ENCODE measurements at places on chromosomes 12 and 14.

DNA sequence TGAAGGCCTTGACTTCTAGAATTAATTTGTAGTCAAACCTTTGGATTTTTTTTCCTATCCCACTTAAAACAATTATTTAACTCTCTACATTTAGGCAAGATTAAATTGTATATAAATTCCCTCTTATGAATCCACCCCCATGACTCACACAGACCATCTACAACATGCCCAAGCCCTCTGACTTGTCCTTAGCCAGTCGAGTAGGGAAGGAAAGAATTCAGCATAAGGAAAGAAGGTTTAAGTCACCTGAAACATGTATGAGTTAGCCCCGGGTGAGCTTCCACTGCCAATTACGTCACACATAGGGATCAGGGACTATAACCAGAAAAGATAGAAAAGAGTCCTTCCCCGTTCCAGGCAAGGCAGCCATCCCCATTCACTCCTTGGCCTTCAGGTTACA, 14.9 kb upstream of the RESF1 start:
- no peak for DNase-seq

DNA sequence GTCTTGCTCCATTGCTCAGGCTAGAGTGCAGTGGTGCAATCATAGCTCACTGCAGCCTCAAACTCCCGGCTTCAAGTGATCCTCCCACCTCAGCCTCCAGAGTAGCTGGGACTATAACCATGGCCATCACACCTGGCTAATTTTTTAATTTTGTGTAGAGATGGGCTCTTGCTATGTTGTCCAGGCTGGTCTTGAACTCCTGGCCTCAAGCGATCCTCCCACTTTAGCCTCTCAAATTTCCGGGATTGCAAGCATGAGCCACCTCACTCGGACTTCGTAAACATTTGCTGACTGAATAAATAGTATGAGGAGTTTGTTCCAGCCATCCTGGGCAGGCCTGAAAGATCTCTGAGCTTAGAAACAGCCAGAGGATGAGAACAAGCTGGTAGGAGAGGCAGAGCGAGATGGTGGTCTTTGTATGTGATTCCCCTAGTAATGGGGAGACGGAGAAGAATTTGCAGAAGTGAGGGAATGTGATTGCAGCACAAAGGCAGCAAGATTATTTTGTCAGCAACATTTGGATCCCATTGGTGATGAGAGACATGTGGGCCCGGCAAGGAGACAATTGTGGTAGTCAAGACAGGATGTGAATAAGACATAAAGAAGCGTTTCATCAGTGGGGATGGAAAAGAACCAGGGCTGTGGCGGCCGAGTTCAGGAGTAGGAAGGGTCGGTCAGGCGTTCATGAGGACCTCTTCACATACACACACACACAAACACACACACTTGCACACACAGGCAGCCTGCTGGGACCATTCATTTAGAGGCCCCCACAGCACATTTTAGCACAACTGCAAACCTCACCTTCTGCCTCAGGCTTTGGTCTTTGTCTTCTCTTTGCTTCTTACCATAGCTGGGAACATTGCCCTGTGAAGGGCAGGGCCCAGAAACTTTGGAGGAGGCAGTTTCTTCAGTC, 155.5 kb downstream of the ZFP36L1 start:
- DNase-seq: no peak

DNA sequence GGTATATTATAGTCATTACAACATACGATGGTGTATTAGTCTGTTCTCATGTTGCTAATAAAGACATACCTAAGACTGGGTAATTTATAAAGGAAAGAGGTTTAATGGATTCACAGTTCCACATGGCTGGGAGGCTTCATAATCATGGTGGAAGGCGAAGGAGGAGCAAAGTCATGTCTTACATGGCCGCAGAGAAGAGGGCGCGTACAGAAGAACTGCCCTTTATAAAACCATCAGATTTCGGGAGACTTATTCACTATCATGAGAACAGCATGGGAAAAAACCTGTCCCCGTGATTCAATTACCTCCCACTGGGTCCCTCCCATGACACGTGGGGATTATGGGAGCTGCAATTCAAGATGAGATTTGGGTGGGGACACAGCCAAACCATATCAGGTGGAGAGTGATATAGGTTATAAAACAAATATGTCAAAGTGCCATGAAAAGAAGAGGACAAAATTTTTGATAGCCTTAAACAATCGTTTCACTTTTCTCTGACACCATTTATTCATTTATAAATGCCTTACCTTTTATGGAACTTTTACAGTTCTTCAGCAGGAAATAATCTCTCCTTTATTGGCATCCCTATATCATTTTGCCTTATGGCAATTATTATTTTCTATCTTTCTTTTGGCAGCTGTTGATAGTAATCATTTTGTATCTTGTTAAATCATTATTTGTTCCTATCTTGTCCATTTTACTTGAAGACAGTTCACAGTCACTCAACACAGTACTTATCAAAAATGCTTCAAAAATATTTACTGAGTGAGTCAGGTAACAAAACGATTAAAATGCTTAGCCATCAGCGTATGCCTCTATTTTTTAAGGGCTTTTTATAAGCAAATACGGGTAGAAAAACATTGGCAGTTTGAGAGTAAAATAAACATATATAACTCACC, 196.0 kb downstream of the RAD51B start:
- no peak for DNase-seq

DNA sequence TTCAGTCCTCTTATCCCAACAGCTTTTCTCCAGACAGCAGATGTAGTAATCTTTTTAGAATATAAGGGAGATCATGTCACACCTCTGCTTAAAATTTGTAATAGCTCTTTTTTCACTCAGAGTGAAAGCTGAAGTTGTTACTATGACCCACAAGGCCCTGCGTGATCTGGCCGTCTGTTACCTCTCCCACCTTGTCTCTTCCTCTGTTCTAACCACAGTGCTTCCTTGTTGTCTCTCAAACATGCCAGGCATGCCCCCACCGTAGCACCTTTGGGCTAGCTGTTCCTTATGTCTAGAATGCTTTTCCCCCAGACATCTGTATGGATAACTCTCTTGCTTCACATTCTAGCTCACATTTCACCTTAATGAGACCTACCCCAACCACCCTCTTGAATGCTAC, 6.5 kb downstream of the NECAP1 start:
- DNase-seq: no peak

GRCh38 chr14:104576232-104576969, 3.2 kb upstream of the C14orf180 start:
- no peak for DNase-seq

- no peak for DNase-seq
Observed at GRCh38 chr14:52954346-52955214, 3.7 kb upstream of the FERMT2 start.

DNA sequence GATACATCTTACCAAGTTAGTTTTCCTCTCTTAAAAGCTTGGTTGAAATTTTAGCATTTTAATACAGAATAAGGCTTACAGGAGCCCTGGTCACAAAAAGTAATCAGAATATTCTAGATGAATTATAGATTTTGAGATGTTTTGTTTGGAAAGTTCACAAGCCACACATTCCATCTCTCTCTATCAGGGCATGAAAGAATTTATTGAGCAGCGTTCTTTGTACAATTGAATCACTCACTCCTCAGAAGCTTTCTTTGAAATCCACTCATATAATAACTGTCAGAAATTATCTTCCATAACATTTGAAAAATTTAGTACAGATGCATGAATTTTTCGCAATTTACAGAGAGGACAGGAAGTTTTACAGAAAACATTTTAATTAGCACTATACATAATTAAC, 938.6 kb upstream of the MDGA2 start:
- DNase-seq: no peak

DNA sequence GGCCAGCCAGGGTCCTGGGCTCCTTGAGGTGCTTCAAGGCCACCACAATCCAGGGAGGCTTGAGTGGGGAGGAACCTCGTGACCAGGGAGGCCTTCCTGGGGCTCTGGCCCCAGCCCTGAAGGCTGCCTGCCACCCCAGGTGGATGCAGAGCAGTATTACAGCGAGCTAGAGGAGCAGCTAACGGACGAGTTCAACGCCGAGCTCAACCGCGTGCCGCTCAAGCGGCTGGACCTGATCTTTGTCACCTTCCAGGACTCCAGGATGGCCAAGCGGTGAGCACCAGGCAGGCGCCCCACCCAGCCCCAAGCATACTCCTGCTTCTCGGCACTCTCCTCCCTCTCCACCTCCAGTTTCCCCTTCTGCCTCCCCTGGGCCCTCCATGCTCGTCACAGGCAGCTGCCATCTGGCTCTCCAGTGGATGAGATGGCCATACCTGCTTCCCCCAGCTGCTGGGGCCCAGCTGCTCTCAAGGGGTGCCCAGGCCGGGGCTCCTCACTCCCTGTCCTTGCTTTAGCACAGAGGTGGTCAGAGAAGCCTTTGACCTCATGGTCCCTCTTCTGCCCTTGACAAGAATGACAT, 30.6 kb downstream of the NGB start:
- no peak for DNase-seq

DNA sequence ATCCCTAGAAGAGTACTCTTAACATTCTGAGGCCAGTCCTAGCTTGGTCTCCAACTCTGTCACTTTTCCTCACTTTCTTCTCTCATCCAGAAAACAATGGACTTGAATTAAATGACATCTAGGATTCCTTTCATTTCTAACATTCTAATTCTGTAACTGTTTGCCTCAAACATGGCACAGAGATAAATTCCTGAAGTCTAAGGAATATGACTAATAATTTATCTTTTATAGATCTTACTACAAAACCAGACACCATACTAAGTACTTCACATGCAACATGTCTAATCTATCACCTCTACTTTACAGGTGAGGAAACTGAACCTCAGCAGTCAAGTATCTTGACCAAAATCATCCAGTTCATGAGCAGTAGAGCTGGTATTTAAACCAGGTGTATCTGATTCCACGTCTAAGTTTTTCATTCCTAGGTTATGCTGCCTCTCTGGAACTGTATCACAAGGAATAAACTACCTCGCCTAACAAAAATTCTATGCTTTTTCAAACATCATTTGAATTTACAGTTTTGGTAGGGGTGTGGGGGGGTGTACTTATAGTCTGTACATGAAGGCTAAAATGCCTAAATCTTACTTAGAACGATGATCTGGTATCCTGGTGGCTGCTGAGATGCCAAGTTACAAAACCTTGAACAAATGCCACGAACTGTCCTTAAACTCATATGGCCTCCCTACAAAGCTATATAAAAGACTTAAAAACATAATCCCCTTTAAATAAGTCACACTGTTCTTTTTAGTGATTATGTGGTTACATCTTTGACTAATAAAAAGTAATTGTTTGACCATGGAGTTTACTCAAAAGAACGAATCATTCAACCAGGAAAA, 41.6 kb downstream of the ATXN2 start:
- no peak for DNase-seq

DNA sequence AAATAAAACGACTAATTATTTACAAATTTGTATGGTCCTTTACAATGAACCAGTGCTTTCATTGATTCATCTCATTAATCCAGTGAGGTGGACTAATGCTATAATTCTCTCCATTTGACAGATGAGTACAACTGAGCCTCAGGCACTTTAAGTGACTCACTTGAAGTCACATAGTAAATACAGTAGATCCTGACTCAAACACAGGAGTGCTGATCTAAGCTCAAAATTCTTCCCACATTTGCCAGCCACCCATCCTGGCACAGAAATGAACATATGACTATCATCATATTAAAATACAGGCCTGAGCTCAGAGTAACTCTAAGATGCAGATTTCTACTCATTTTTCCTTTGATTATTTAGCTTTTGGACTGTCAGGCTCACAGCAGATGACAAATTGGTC, 30.6 kb downstream of the SLC16A7 start:
- DNase-seq: no peak

DNA sequence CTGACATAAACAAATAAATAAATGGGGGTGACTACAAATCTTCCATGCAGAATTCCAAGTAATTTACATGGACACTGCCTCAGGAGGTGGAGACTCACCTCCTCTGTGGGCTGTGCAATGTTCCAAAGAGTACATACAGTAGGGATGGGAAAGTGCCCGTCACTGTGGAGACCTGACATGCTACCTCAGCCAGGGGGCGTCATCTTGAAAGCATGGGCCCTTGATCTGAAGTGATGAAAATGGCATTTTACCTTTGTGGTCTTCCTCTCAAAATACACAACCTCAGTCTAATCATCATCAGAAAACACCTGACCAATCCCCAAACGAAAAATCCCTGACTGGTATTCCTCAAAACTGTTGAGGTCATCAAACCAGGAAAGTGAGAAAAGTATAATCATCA, 48.4 kb downstream of the ANAPC7 start:
- no peak for DNase-seq

GRCh38 chr12:24038211-24038997, 88.9 kb upstream of the SOX5 start:
- no peak for DNase-seq

GRCh38 chr14:76133103-76133502, 18.6 kb upstream of the GPATCH2L start:
- no peak for DNase-seq

GRCh38 chr12:27498761-27499160, 25.2 kb upstream of the PPFIBP1 start:
- DNase-seq: no peak

DNA sequence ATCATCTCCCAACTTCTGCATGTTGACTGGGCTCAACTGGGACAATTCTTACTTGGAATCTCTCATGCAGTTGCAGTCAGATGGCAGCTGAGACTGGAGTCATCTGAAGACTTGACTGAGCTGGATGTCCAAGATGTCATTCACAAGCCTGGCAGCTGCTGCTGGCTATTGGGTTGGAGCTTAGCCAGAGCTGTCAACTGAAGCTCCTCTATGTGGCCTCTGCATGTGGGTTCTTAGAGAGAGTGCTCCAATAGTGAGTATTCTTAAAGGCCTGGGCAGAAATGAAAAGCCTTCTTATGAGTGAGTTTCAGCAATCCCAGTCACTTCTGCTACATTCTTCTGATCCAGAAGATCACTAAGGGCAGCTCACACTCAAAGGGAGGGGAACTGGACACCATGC, 440.9 kb downstream of the LRIG3 start:
- peak; percentile 7 for DNase-seq

DNA sequence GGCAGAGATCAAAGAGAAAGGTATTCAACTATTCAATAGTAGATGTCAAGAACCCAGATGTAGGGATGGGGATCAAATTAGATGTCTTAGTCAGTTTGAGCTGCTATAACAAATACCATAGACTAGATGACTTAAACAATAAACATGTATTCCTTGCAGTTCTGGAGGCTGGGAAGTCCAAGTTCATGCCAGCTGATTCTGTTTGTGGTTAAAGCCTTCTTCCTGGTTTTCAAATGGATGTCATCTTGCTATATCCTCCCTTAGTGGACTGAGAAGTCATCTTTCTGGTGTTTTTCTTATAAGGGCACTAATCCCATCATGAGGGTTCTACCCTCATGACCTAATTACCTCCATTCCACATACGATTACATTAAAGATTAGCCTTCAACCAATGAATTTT, 19.5 kb upstream of the MGST1 start:
- no peak for DNase-seq

GRCh38 chr14:57412341-57412740, 22.0 kb downstream of the NAA30 start:
- DNase-seq: peak; percentile 11

Data from SHP77 treated with DMSO at 0.1 percent for 48 hours (cell line).